Caudate nucleus (tissue), 63 donors: ENCODE measurements at places on chromosomes 16 and 17.

DNA sequence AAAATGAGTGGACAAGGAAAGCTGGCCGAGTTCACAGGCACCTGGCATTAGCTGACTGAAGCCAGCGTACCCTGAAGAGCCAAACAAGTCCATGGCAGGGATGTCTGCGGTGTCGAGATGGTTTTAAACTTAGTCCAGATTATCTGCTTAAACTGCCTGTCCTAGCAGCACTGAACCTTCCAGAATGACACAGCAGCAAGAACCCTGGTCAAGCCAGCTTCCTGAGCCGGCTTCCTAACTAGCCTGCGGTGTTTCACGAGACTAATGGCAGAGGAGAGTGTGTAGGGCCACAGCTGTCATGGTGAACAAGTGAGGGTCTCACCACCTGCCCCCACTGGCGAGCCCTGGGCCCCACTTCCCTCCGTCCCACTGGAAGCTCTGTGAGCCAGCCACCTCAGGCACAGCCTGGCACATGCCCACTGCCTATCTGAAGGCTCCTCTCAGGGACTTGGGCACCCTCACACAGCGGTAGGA, 28.8 kb upstream of the MTSS2 start:
- DNase-seq: no peak

- DNase-seq: no peak
Measured at GRCh38 chr16:82756283-82756599, 129.5 kb downstream of the CDH13 start.

GRCh38 chr16:85576944-85577343, 36.2 kb upstream of the GSE1 start:
- no peak for DNase-seq

DNA sequence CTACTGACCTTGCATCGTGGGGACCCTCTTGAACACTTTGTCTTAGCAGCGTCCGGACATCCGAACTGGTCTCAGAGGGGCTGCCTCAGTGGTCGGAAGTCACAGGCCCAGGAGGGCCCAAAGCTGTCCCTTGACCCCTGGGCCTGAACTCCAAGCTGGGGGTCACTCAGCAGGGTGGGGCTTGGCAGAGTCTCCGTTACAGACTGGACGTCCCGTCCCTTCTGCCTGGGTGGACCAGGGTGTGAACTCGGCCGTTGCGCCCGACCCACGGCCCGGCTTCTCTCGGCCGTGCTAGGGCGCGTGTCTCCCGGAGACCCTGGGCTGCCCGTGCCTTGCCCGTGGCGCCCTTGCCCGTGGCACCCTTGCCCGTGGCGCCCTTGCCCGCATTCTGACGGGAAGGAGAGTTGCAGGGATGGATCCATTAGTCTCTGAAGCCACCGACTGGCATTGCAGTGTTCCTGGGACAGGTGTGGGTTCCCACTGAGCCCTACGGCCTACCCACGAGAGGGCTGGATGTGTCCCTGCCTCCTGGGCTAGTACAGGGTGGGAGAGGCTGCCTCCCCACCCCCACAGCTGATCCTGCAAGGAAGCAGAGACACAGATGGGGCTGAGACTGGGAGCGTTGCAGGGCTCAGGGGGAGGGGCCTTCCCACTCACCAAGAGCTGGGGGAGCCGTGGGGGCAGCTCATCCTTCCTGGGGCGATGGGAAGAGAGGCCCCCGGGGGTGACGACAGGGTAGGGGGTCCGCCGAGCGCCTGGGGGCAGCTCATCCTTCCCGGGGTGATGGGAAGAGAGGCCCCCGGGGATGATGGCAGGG, 4.9 kb downstream of the CACNA1H start:
- no peak for DNase-seq
